ENCODE measurements at places on chromosomes 11 and 22. TPM values are rescaled to one million over a fixed set of nuclear protein-coding genes. Genes with fewer than 3 reads are reported as not detected.

DNA sequence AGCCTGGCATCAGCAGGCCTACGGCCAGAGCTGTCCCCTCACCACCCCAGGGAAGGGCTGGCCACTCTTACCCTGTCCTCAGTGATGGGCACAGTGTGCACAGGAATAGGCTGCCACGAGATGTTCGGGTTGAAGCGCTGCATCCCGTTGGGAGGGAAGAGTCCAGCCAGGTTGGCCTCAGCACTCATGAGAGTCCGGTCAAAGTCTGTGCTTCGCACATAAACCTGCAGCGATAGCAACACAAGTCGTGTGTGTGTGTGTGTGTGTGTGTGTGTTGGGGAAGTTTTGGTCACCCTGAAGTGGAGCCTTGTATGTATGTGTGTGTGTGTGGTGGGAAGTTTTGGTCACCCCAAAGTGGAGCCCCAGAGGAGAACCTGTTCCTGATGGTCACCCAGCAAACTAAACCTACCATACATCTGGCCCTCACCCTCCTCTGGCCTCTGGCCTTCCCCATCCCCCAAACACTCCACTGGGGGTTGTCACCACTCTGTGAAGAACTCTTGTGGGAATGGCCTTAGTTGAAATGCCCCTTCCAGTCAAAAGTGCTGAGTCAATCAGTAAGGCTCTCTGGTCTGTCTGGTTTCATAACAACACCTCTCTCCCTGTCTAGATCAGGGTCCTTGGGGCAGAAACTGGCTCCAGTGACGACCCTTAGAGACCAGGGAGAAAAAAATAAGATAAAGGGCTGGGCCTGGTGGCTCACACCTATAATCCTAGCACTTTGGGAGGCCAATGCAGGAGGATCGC lies 2.8 kb downstream of the ACP2 start:
- no peak overlapping the region for H3K4me3 ChIP-seq
- DNase-seq: no peak
- no peak overlapping the region for H3K27ac ChIP-seq
- H3K36me3 ChIP-seq: peaks cover 4% of the 10 kb centered on the region

DNA sequence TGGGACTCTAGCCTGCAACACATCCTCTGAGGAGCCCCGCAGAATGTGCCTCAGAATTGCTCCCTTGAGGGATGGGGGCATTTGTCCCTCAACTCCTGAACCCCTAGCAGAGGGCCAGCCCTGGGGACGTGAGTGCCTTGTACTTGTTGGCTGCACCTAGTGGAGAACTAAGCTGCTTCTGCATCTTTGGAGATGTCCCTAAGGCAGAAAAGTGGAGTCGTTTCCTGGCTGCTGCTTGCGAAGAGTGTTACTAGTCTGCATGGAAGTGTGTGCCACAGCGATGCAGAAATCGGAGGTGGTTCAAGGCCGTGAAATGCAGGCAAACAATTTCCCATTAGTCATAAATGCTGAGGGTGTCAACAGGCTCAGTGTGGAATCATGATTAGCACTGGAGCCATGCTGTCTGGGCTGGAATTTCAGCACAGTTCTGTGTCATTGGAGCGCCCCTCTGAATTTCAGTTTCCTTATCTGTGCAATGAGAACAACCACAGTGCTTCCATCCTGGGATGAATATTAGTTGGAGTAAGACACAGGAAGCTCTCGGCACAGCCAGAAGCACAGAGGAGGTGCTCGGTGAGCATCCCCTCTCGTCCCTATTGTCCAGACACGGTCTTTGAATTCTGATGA lies 56.5 kb downstream of the MIAT start:
- H3K4me3 ChIP-seq: peak overlapping the region; percentile 61
- peaks cover 62% of the 10 kb centered on the region for H3K4me1 ChIP-seq
- H3K27ac ChIP-seq: peak overlapping the region; percentile 98
- H3K36me3 ChIP-seq: no peaks in the 10 kb centered on the region
- DNase-seq: peak; percentile 96
- no peaks in the 10 kb centered on the region for H3K27me3 ChIP-seq

DNA sequence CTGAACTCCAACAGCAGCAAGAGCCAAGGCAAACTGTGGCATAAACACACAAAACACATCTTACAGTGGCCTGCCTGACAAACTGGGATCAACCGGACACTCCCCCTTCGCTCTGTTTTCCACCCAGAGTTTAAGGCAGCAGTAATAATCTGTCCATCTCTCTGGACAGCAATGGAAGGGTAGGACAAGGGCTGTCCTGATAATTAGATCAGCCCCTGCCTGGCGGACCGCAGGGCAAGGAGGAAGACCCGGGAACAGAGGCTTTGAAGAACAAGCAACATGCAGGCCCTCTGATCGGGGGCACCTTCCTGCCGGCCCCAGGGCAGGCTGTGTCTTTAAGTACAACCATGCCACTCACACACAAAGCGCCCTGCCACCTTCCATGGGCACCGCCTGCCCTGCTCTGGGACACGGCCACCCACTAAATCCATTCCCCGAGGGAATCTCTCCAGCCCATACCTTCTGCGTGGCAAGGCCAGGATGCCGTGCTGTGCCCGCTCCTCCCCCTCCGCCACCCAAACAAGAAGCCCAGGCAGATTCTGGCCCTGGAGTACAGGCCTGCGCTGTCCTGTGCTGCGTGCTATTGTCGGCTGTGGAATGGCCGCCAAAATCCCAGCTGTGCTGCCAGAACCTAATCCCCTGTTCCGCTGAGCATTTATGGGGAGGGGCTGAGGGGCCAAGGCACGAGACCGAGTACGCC lies 38.8 kb downstream of the NUMA1 start:
- peak overlapping the region; percentile 99 for H3K27ac ChIP-seq
- H3K4me1 ChIP-seq: peaks cover 40% of the 10 kb centered on the region
- H3K36me3 ChIP-seq: no peaks in the 10 kb centered on the region
- DNase-seq: peak; percentile 91

The ART5 gene
- not detected for total RNA-seq

GRCh38 chr22:49930596-49931412 lies 12.4 kb downstream of the CRELD2 start:
- H3K27ac ChIP-seq: no peak overlapping the region
- H3K4me3 ChIP-seq: no peak overlapping the region
- H3K4me1 ChIP-seq: peaks cover 13% of the 10 kb centered on the region
- DNase-seq: peak; percentile 67
- no peaks in the 10 kb centered on the region for H3K27me3 ChIP-seq

- no peaks in the 10 kb centered on the region for H3K27me3 ChIP-seq
- no peak overlapping the region for H3K27ac ChIP-seq
- DNase-seq: no peak
- peaks cover 7% of the 10 kb centered on the region for H3K4me1 ChIP-seq
- H3K4me3 ChIP-seq: no peak overlapping the region
These were observed 68.3 kb upstream of the POU2AF2 start for GRCh38 chr11:111177037-111177871.

- peaks cover 5% of the 10 kb centered on the region for H3K36me3 ChIP-seq
- H3K27ac ChIP-seq: peak overlapping the region; percentile 90
- peak overlapping the region; percentile 96 for H3K4me3 ChIP-seq
- DNase-seq: peak; percentile 59
- H3K4me1 ChIP-seq: peaks cover 37% of the 10 kb centered on the region
- no peaks in the 10 kb centered on the region for H3K27me3 ChIP-seq
These were observed 796 bp downstream of the TIMP3 start for GRCh38 chr22:32802237-32802765.

GRCh38 chr11:120549346-120549745 lies 37.8 kb downstream of the GRIK4 start:
- H3K36me3 ChIP-seq: no peaks in the 10 kb centered on the region
- DNase-seq: no peak

The SEPTIN3 gene
- total RNA-seq: not detected

GRCh38 chr11:86483940-86484794 lies 109.5 kb downstream of the CCDC81 start:
- H3K27me3 ChIP-seq: no peaks in the 10 kb centered on the region
- peaks cover 15% of the 10 kb centered on the region for H3K4me1 ChIP-seq
- no peaks in the 10 kb centered on the region for H3K36me3 ChIP-seq
- peak overlapping the region; percentile 57 for H3K27ac ChIP-seq
- H3K4me3 ChIP-seq: no peak overlapping the region

DNA sequence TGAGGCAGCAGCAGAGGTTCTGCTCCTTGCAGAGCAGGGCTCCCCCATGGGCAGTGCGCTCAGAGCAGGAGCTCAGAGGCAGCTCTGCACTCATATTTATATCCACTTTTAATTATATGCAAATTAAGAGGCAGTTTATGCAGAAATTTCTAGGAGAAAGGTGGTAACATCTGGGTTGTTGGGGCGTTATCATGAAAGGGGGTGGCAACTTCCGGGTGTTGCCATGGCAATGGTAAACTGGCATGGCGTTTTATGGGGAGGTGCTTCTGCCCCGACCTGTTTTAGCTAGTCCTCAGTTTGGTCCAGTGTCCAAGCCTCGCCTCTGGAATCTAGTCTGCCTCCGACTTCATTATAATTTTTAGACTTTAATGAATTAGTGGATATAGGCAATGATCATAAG lies 1191.7 kb downstream of the TBC1D22A start:
- H3K27me3 ChIP-seq: no peaks in the 10 kb centered on the region
- no peaks in the 10 kb centered on the region for H3K4me1 ChIP-seq
- no peak overlapping the region for H3K4me3 ChIP-seq
- H3K36me3 ChIP-seq: no peaks in the 10 kb centered on the region
- H3K27ac ChIP-seq: no peak overlapping the region
- DNase-seq: no peak

DNA sequence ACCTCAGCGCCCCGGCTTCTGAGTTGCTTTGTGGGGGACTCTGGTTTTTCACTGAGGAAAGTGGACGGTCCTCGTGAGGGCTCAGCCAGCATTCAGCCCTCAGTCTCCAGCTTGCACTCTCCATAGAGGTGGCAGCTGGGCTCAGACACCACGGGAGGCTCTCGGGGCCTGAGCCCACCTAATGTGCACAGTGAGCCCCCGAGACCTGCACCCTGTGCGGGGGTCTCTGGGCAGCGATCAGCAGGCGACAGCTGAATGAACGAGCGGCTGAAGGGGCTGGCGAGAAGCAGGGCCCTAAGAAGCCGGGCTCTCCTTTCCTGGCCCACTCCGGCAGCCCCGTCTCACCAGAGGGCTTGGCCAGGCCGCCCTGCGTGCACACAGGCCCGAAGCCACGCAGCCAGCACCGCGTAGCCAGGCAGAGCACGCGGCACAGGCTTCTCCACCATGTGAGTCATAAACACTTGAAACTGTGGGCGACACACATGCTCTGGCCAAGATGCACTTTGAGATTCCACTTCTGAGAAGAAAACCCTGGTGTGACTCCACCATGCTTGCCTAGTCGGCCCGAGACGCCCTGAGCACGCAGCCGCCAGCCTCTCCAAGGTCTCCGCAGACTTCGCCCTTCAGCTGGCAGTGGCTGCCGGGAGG lies 28.0 kb downstream of the TOLLIP start:
- no peaks in the 10 kb centered on the region for H3K27me3 ChIP-seq
- peak overlapping the region; percentile 57 for H3K27ac ChIP-seq
- H3K4me3 ChIP-seq: no peak overlapping the region
- no peaks in the 10 kb centered on the region for H3K36me3 ChIP-seq
- DNase-seq: peak; percentile 77

DNA sequence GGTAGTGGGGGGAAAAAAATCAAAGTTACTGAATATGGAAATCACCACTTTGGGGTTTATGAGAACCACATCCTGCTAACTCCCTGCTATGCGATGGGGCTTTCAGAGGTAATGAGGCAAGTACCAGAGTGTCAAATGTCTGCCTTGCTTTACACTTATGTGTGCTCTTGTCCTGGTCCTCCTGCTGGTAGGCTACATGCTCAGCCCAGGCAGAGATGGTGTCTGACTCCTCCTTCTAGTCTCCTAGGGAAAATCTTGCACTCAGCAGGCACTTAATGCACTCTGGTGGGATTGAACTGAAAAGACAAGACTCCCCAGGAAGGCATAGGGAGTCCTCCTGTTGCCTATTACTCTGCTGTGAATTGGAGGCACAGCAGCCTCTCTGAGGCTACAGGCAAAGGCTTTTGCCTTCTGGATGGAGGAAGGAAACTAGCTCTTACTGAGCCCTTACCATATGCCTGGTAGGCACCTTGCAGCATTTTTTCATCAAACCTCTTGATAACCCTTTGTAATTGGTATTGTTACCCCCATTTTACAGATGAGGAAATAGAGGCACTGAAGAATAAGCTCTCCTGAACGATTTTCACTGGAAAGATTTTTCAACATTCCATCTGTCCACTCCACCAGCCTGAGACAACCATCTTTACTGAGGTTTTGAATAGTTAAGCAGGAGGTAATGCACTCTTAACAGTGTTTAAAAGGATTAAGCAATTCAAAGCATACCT lies 132.1 kb upstream of the PAX6 start:
- peaks cover 17% of the 10 kb centered on the region for H3K27me3 ChIP-seq
- no peak overlapping the region for H3K27ac ChIP-seq
- H3K4me1 ChIP-seq: no peaks in the 10 kb centered on the region
- H3K36me3 ChIP-seq: no peaks in the 10 kb centered on the region

DNA sequence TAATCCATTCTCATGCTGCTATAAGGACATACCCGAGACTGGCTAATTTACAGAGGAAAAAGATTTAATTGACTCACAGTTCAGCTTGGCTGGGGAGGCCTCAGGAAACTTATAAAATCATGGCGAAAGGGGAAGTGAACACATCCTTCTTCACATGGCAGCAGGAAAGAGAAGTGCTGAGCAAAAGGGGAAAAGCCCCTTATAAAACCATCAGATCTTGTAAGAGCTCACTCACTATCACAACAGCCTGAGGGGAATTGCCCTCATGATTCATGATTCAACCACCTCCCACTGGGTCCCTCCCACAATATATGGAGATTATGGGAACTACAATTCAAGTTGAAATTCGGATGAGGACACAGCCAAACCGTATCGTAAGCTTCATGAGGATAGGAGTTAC lies 3.8 kb upstream of the CYB5R2 start:
- H3K36me3 ChIP-seq: no peaks in the 10 kb centered on the region
- H3K4me3 ChIP-seq: no peak overlapping the region
- peaks cover 17% of the 10 kb centered on the region for H3K4me1 ChIP-seq
- peak; percentile 70 for DNase-seq

The LINC01488 gene
- total RNA-seq: not detected
